ENCODE measurements at places on chromosomes 2 and 18.

GRCh38 chr2:201038855-201039254 lies 32.6 kb downstream of the HYCC2 start:
- no peak for DNase-seq

DNA sequence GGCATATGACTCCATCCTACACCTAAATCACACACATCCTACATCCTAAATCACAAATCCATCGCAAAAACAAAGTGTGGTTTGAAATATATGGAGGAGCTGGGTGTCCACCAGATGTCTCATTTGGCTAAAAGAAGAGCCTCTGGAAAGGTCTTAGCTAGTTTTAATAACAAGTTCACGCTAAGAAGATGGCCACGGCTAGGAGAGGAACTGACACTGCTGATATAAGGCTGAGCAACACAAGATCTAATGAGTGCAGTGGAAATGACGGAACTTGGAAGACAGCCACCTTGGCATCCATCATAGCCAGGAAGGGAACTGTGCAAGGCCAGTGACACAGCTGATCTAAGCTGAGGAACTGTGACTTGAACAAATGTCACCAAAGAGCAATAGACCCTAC lies 60.0 kb upstream of the AGAP1 start:
- no peak for DNase-seq

DNA sequence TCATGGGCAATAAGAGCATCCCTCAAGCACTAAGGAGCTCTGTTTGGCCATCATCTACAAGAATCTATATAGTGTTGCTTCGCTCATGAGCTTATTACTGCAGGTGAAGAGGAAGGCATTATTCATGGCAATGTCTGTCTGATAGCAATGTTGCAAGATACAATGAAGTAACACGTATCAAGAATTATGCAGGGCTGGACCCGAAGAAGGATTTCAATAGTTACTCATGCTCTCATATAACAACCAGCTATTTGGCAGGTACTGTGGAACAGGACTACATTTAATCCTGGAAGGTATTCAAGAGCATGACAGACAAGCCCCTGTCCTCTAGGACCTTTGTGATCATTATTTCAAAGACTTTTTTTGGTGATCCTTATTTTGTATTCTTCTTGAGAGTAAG lies 109.6 kb downstream of the LAMA3 start:
- no peak for DNase-seq

DNA sequence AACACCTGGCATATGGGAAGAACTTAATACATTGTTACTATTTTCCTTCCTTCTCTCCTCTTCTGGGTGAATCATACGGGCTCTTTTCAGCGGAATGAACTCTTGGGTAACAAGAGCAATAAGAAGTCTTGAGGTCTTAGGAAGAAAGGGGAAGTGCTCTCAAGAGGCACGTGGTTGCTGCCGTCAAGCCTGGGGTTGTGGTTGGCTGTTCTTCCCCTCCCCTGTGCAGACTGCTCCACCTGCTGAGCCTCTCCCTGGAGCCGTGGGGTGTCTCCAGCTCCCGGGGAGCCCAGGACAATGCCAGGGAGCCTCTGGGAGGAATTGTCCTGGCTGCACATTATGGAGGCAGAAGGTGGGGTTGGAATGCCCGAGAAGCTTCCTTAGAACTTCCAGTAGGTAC lies 19.4 kb downstream of the TOGARAM2 start:
- DNase-seq = no peak

GRCh38 chr2:136290326-136290725 lies 172.4 kb upstream of the CXCR4 start:
- no peak for DNase-seq

- DNase-seq = no peak
Observed at GRCh38 chr2:102266204-102266603, 45.2 kb upstream of the IL1RL1 start.
